ENCODE measurements at places on chromosomes 12 and 14.

DNA sequence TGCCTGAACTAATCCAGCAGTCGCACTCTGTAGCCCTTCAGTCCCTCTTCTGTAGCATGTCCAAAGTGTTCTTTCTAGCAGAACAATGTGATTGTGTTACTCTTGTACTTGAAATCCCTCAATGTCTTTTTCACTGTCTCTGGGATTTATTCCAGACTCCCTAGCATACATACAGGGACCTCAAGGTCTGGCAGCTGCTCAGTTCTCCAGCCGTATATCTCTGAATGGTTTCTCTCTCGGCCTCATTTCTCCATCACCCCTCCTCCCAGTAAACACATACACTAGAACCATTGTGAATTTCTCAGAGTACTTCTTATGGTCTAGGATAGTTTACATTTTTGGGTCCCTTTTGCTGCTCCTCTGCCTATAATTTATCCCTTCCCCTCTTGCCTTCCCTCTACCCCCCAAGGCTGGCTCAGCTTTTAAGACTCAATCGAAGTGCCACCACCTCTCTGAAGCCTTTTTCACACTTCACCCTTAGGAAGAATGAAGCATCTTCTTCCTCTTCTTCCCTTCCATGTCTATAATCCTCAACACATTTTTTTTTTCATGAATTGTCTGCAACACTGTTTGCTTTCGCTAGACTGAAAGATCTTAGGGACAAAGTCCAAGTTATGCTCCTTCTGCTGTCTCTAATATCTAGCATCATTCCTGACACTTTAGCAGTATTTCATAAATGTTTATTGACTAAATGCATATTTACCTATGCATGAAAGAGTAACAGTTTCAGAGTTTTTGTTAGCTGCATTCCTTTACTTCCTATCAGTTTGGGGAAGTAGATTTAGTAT lies 446.1 kb downstream of the ZFP36L1 start:
- DNase-seq, result no peak

DNA sequence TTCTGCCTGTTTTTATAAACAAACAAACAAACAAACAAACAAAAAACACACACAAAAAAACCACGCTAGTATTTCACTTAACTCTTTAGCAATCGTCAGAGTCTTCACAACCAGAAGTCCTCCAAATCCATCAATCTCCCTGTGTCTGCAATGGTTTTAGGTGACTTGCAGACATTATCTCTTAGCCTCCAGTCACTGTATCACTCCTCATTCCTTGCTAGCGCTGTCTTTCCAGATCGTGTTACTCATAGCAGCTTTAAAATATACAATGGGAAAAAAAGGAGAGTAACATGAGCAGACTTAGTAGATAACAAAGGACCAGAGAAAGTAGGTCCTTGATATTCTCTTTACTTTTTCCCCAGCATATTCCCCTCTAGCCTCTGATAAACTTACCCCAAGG lies 15.5 kb upstream of the ETNK1 start:
- DNase-seq, result no peak

- peak; percentile 45 for DNase-seq
These were observed 109.4 kb downstream of the DACT1 start for GRCh38 chr14:58747181-58747580.

- DNase-seq, result no peak
These were observed 29.1 kb downstream of the JDP2 start for GRCh38 chr14:75456997-75457335.

DNA sequence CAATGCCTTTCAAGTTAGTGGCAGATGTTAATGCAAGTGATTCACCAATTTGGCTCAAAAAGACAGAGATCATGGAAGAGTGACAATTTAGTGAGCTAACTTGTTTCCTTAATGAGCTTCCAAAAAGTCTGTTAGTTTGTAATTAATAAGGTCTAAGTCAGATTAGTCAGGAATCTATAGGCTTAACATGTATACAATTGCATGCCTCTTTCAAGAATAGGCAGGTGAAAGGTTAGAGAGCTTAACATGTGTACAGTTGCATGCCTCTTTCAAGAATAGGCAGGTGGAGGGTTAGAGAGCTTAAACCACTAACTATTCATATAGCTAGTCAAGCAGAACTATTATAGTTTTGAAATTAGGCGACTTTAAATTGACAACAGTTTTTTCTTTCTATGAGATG lies 663.8 kb downstream of the C12orf50 start:
- DNase-seq, result no peak

GRCh38 chr12:18160901-18161300 lies 70.9 kb upstream of the RERGL start:
- DNase-seq, result no peak

GRCh38 chr12:2775431-2775830 lies 19.3 kb upstream of the FKBP4 start:
- no peak for DNase-seq

DNA sequence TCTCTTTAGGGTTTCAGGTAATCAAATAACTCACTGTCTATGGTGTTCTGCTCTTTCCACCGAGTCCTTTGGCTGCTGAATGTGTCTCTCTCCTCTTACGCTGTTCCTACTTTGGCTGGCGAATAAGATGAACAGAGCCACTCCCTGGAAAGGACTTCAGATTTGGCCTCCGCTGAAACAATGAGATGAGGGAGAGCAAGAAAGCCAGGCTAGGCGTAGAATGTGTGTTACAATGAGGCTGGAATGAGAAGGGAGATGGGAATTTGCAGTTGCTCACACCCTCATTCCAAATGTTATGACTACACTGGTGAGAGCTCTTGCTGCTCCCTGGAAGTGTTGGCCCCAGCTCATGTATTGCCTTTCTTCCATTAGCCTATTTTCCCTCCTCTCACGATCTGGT lies at the start of gene MFAP5:
TSS of gene MFAP5 (minus strand) at position 234 of the 400 bp plus-strand sequence. CDS start 722 bp downstream, outside the sequence.
- DNase-seq, result no peak

- no peak for DNase-seq
These were observed 190.0 kb downstream of the EMP1 start for GRCh38 chr12:13386323-13387039.

DNA sequence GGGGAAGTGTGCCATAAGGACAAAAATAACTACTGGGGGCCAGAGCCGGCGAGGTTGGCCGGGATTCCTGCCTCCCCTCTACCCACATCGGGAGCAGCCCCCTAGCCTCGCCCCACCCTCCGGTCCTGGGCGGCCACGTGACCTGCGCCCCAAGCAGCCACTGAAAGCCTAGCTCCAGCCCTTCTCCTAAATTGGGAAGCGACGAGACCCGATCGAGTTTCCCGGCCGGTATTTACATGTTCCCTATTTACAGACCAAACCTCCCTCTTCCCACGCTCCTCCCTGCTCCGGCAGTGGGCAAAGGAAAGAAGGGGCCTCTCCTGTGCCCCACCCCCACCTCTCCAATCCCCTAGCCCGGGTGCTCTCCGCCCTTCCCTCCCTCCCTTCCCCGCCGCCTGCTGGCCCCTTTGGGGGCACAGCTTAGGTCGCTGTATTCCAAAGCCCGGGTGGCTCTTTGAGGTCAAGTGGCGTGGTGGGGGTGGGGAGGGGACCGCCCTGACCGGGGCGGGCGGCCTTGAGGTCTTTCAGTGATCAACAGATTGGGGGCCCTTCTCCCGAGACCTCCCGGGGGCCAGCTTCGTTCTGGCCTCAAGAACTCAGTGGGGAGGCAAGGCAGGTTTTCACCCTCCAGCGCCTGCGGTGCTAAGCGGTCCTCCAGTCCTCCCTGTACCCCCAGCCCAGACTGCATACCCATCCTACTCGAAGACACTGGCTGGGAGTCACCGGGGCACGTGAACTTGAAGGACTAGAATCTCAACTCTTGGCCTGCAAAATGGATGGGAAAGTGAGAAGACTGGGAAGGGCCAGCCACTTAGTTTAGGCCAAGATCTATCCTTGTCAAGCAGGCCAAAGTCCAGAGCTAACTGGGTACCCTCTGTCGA lies 6.3 kb upstream of the CTDSP2 start:
- no peak for DNase-seq

GRCh38 chr14:69932391-69932790 lies 53.2 kb downstream of the SMOC1 start:
- no peak for DNase-seq

GRCh38 chr14:44657696-44658388 lies 150.8 kb upstream of the FSCB start:
- peak; percentile 25 for DNase-seq

GRCh38 chr12:54374562-54375258 lies 9.8 kb downstream of the ZNF385A start:
- no peak for DNase-seq

- no peak for DNase-seq
These were observed 15.3 kb downstream of the TCHP start for GRCh38 chr12:109915171-109916040.

GRCh38 chr12:83676781-83677295 lies 990.1 kb downstream of the TMTC2 start:
- DNase-seq, result no peak

GRCh38 chr12:59578254-59578653 lies 17.6 kb upstream of the SLC16A7 start:
- DNase-seq, result no peak

GRCh38 chr12:77435446-77436091 lies 370.2 kb upstream of the E2F7 start:
- no peak for DNase-seq

DNA sequence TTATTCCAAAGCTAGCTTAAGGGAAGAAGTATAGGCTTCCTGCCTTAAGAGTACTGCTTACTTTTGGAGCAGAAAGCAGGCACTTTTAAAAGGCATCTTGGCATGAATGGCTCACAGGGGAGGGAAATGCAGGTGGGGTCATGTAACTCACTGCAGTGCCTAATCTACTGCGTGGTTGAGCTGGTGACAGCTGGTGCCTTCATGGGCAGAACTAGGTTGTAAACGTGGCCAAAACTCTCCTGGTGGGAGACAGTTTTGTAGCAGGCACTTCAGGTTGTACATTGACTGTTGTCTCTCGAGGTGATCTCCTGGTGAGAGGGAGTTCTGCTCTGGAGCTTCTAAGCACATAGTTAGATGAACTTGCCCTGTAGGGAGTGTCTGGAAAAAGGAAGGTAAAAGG lies 962.5 kb downstream of the DIO2 start:
- DNase-seq, result no peak

GRCh38 chr12:70110085-70110484 lies 133.1 kb upstream of the CNOT2 start:
- DNase-seq, result peak; percentile 13

GRCh38 chr14:34930591-34931091 lies 52.2 kb upstream of the SRP54 start:
- DNase-seq, result no peak

DNA sequence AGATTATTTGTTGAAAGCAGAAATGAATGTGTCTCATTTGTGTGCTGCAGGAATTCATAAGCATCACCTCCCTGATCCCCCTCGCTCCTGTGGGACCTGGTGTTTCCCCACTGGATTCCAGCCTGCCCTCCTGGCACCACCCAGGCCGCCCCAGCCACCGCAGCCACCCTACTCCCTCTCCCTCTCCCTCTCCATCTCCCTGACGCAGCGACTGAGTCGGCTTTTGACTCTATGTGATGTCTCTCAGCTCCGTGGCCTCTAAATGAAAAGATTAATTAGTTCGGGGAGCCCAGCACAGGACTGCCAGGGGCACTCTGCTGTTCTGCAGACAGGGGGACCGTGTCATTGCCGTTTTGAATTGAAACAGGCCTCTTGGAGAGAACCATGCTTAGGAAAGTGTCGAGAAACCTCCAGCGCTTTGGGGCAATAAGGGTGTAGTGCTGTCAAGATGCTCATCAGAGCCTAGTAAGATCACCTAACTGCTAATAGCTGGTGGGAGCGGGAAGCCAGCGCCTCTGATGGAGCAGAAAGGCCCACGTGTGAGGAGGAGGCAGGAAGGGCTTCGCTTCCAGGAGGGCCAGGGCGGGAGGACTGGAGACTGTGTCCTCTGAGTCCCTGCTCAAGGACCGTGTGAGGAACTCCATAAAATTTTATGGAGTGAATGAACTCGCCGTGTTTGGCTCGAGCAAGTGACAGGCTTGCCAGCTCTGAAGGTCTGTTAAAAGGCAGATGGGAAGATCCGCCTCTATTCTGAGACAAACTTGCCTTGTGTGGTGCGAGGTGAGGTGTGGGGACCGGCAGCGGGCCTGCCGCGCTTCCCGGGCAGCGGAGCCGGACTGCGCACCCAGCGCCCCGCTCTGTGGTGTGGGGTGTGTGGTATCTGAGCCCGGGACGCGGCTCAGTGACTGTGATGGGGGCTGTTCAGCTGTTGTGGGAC lies 157.4 kb upstream of the C14orf180 start:
- no peak for DNase-seq

- no peak for DNase-seq
These were observed 102.9 kb downstream of the RASSF9 start for GRCh38 chr12:85733221-85733840.

DNA sequence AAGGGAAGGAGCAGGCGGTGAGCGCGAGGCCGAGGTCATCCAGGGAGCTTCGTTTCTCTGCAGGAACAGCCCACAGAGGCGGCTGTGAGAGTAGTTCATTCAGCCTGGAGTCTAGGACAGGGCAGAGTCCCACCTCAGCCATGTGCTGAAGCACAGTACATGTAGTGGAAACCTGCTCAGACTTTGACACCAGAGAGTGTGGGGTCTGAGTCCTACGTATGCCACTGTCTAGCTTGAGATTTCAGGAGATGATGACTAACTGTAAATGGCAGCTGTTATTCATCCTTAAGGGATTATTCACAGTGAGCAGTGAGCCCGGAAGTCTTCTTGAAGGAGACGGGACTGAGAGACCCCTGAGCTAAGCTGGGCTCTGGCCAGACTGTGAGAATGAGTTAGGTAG lies 938 bp upstream of the SLC6A13 start:
- no peak for DNase-seq

- DNase-seq, result no peak
These were observed 447.3 kb downstream of the NELL2 start for GRCh38 chr12:44428825-44429224.

- DNase-seq, result no peak
These were observed 28.4 kb downstream of the TXNRD1 start for GRCh38 chr12:104243971-104244370.

GRCh38 chr12:117294189-117294603 lies 67.2 kb downstream of the NOS1 start:
- DNase-seq, result no peak

DNA sequence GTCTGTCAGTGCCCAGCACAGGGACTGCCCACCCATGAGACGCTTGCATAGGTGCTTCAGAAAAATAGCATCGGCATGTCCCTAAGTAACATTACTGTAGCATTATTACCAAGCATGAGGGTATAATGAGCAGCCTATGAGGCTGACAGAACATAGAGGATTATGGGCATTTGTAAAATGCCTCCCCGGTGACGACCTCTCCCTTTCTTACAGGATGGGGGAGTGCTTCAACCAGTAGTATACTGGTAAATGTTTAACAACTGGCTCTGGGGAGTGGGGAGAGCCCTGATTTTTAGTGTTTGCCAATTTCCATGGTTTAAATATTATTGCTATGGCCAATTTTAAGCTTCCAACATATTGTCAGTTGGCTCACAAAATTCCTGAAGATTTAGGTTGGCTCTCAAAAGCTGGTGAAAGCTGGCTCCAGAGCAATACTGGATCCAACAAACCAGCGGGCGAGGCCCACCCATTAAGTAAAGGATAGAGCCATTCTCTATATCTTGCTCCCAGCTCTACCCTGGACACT lies 104.5 kb downstream of the ETNK1 start:
- no peak for DNase-seq

All from Caki2 (cell line).